ENCODE measurements at places on chromosomes 3 and 15.
A peak's percentile ranks its signal among the peaks of the same experiment; 100 is the strongest.

GRCh38 chr3:108145578-108145977 lies 54.7 kb upstream of the CD47 start:
- DNase-seq, result no peak

DNA sequence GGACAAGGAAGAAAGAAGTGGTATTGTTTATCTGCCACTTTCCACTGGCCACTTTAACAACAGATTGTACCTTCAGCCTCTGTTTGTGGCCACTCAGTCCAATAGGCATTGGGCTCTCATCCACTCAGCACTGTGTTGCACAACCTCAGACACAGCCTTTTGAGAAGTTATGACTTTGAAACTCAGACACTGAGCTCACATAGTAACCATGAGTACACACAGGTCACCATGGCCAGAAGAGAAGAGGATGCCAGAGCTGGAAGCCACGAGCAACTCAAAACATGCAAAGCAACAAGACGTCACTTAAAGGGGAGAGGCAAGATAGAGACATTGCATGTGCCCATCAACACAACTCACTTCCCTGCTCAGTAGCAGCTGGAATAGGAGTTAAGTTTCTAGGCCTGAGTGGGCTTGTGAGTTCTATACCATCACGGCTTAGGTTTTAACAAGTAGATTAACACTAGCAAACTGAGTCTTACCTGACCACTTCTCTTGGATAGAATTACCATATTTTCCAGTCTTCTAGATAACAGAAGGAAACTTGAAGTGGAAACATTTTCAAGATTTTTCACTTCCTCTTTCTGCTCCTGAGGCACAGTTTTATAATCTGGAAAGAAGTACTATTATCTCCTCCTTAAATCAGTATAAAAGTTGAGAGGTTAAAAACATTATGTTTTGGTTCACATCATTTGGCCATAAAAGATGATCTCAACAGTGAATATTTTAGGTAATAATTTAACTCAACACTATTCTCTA lies 103.5 kb downstream of the IMPG2 start:
- DNase-seq, result no peak

DNA sequence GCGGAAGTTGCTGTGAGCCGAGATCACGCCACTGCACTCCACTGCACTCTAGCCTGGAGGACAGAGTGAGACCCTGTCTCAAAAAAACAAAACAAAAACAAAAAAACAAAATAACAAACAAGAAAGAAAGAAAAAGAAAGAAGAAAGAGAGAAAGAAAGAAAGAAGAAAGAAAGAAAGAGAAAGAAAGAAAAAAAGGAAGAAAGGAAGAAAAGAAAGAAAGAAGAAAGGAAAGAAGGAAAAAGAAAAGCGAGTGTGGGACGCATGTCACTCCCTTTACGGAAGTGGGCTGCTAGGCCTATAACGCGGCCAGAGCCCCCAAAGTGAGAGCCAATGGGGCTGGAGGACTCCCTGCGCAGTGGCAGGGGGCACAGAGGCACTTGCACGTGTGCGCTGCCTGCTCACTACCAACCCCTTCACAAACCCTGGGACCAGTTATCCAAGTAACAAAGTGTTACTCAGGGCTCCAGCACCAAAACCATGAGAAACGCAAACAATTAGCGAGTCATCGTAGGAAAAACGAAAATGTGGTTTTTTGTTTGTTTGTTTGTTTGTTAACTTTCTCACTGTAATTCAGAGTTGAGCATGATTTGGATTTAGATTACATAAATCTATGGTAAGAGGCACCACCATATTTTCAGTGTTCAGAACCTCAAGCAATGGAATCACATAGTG lies 40.8 kb upstream of the ATP1B3 start:
- DNase-seq, result no peak

DNA sequence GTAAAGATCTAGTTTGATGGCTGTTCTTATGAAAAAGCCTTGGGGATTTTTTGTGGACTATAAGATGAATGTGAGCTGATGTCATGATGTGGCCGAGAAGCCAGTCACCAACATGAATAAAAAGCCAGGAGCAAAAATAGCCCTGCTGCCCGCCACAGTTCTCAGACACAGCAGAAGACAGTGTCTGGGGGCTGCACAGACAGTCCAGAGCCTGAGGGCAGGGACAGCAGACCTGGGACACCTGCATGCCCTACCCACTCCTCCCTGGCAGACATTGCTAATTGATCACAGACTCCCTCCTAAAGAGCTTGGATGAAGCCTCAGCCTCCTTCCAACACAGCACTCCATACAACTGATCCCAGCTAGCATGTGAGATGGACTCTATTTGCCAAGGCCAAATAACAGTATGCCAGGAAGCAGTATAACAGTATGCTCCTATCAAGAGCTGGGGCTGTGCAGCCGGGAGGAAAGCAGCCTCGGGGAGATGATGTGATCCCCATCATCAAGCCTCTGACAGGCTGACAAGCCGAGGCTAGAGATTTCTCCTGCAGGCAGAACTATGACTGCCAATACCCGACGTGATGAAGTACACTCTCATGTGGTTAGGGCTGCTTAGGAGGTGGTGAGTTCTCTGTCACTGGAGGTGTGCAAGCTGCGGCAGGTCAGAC lies 105.4 kb upstream of the RPL32 start:
- no peak for DNase-seq

- DNase-seq, result no peak
Observed at GRCh38 chr3:124318656-124319055, 326.7 kb upstream of the ROPN1 start.

- DNase-seq, result peak; percentile 10
Observed at GRCh38 chr3:172550347-172550943, 27.2 kb upstream of the TNFSF10 start.

DNA sequence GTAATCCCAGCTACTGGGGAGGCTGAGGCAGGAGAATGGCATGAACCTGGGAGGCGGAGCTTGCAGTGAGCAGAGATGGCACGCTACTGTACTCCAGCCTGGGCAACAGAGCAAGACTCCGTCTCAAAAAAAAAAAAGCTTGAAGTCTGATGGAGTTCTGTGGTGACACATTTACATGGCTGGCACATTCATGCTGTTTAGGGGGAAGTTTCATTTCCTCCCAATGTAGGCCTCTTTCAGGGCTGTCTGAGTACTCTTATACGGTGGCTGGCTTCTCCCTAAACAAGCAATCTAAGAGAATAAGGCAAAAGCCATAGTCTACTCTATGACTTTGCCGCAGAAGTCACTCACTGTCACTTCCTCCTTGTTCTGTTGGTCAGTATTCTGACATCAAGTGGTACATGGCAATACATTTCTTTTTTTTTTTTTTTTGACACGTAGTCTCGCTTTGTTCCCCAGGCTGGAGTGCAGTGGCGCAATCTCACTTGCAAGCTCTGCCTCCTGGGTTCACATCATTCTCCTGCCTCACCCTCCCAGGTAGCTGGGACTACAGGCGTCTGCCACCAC lies 41.2 kb downstream of the OIP5 start:
- DNase-seq, result no peak

GRCh38 chr3:122893282-122893681 lies 98.4 kb downstream of the SLC49A4 start:
- no peak for DNase-seq

- no peak for DNase-seq
Observed at GRCh38 chr15:51022206-51022605, 72.5 kb downstream of the TNFAIP8L3 start.

DNA sequence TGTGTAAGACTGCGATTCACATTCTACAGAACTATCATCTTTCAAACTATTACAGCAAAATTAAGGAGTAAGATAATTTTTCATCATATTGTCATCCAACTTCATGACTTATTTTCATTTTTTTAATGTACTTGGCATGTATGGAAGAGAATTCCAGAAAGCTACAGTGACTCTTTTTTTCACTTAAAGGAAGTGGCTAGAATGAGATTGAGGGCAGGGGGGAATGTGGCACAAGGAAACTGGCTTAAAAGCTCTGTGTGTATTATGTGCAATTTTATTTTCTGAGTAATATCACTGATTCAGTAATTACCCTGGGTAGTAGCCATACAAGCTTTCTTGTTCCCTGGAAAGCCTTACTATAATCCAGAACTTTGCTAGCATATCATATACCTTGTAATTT lies 94.6 kb downstream of the FILIP1L start:
- DNase-seq, result no peak

- no peak for DNase-seq
Observed at GRCh38 chr3:64650096-64650622, 37.6 kb downstream of the ADAMTS9 start.

DNA sequence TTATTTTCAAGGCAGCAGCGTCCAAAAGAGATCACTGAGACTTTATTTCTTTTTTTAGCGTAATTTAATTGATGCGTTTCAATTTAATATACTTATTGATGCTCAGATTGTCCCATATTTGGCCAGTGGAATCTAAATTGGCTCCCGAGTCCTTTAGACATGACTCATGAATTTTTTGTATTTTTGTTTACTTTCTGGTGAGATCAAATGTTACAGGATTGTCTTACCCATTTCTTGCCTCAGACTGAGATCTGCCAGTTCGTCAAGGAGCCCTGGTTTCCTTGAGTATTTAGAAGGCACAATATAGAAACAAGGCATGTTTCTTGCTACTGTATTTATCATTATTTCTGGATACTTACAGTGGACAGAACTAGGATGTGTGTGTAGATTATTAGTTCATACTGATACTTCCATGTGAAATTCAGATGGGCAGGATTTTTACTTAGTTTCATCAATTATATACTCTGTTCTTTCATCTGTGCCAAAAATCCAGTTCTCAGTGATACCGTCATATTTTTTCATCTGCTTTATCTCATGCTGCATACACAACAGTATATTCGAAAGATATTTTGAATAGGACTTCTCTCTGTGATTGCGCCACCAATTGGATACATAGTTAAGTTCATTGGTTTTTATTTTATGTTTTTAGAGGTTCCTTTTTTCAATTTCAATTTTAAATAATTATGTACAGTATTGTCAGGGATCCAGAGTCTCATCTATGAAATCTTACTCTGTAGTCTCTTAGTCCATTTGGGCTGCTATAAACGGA lies 436.9 kb upstream of the C2CD4B start:
- no peak for DNase-seq

All from stimulated activated CD4-positive, alpha-beta T cell treated with anti-CD3 and anti-CD28 coated beads, TNF-alpha, amount 100 ng/mL, for 1 hour (primary cell).